ENCODE measurements at places on chromosomes 1 and 21.
A peak's percentile ranks its signal among the peaks of the same experiment; 100 is the strongest.

DNA sequence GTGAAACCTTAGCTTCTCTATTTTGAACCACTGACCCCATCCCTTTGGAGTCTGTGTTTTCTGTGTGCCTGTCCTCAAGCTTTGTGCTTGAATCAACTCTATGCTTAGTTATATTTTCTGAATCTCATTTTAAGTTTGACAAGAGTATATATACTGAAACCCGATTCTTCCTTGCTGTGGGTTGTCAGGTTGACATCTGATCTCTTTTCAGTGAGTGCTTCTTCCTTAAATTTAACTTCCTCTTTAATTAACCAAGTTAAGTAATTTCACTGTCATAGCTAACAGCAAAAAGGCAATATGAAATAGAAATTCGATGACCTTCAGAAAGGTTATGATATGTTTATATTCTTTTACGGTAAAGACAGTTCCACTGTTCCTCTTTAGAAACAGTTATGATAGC is 69.4 kb downstream of the C1orf21 start:
- no peak for DNase-seq

GRCh38 chr1:188872376-188872775 is 1605.3 kb downstream of the BRINP3 start:
- peak; percentile 31 for DNase-seq

- no peak for DNase-seq
Measured at GRCh38 chr1:18535391-18536210, 54.9 kb downstream of the KLHDC7A start.

DNA sequence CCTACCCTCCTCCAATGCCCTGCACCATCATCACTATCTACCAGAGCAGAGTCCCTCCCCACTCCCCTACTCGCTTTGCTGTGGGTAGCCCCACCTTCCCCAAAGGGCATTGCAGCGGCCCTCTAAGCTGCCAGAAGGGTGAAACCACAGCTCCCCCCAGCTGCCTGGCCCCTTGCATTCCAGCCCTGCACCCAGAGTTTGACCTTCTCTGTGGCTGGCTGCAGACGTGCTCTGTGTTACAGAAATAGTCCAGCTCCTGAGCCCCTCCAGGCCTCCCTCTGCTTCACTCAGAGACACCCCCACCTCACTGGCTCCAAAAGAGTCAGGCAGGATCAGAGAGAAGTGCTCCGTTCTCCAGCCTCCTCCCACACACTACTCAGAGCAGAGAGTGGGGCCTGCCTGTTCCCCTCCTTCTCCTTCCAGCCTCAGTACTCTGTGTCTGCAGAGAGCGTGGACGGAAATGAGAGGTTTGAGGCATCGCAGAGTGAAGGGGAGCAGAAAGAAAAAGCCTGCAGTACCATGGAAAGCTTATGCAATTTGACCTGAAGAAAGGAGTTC is 63.2 kb downstream of the PLEKHA6 start:
- peak; percentile 90 for DNase-seq

DNA sequence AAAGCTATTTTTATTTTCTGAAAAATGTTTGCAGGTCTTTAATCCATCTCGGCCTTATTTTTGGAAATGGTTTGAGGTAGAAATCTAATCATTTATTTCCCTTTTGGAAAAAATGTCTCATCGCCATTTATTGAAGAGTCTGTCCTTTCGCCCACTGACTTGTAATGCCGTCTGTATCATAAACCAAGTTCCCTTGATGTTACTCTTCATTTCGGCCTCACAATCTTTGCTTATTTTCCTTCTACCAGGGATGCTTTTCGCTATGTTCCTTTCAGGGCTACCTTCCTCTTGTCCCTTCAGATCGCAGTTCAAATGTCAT is 422 bp upstream of the RLF start:
- no peak for DNase-seq

GRCh38 chr1:214574598-214575411 is 23.4 kb upstream of the PTPN14 start:
- peak; percentile 47 for DNase-seq

DNA sequence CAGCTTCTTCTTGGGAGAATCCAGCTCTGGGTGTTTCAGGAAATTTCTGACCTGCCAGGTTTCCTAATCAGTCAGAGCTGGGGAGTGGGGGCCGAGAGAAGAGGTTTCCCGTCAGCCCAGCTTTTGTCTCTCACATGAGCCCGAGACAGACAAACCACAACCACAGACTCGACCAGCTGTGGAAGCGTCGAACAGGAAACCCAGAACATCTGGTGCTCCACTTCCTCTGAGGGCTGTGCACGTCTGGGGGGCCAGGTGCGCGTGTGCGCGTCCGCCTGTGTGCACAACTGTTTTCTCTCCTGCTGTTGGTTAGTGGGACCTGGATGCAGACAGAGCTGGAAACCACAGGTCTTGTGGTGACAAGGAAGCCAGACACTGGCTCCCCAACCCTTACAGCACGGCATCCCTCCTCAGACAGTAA is 113.0 kb upstream of the SLC25A33 start:
- no peak for DNase-seq

- no peak for DNase-seq
Measured at GRCh38 chr1:161265305-161265704, 6.8 kb downstream of the PCP4L1 start.

DNA sequence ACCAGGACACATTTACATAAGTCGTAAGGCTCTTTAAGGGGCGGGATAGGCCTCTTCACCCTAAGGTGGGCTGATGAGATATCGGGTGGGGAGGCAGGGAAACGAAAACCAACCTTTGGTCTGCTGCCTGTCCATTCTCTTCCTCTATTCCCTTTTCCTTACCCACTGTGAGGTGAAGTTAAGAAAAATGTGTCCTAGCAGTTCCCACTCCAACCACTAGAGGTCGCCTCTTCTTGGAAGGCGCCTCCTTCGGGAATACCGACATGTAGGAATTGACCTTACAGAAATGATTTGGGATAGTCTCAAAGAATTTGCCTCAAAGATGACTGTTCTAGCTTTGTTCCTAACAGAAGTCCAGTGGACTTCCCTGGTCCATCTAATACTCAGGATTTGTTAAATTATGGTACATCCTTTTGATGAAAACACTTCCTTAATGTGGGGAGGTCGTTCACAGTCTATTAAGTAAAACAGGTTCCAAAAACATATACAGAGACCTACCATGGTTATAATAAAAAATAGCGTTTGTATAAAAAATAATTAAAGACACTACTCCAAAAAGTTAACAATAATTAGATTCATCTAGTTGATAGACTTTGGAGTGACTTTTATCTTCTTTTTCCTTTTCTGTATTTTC is 14.1 kb downstream of the AZIN2 start:
- peak; percentile 52 for DNase-seq

DNA sequence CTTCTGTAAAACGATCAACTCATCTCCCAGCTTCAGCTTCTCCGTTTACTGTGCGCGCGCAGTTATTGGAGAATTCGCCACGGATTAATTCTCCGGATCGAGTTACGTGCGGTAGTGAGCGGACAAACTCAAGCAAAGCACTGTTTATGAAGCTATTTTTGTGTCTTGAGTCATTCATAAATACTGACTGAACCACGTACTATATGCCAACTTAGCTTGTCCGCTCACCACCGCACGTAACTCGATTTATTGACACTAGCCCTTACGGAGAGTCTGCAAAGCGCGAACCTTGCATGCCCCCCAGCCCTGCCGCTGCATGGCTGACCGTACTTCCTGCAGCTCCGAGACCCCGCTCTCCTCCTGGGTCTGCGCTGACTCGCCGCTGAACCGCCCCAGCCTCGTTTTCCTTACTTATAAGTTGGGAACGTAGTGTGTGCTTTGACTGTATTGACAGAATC is 773 bp downstream of the CHD1L start:
- DNase-seq, result no peak

- DNase-seq, result peak; percentile 0
Measured at GRCh38 chr1:189538271-189538670, 939.4 kb downstream of the BRINP3 start.

GRCh38 chr1:115668579-115668978 is 26.8 kb downstream of the VANGL1 start:
- DNase-seq, result peak; percentile 52

DNA sequence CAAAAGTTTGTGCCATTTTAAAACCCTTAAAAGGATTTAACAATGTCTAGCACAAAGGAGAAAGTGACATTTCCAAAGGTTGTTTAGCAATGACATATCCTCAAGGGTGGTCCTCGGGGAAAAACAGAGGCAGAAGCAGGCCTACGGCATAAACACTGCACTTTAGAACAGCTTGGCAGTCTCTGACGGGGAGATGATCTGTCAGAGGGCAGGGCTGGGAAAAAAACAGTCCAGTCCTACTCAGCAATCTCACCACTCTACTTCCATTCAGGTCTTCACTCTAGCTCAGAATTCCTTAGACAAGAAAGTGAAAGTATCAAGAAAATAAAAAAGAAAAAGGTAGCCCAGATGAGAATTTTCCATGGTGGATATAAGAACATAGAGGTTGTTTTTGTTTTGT is 4.1 kb downstream of the CRYZ start:
- DNase-seq, result no peak
